Activated CD4-positive, alpha-beta memory T cell treated with anti-CD3 and anti-CD28 coated beads for 36 hours (primary cell): ENCODE measurements at places on chromosomes 4 and X.

- no peaks in the 10 kb centered on the region for H3K36me3 ChIP-seq
- H3K4me3 ChIP-seq = no peak overlapping the region
- no peaks in the 10 kb centered on the region for H3K4me1 ChIP-seq
- no peak for DNase-seq
Measured at GRCh38 chr4:187103351-187103750, 379.7 kb upstream of the FAT1 start.

DNA sequence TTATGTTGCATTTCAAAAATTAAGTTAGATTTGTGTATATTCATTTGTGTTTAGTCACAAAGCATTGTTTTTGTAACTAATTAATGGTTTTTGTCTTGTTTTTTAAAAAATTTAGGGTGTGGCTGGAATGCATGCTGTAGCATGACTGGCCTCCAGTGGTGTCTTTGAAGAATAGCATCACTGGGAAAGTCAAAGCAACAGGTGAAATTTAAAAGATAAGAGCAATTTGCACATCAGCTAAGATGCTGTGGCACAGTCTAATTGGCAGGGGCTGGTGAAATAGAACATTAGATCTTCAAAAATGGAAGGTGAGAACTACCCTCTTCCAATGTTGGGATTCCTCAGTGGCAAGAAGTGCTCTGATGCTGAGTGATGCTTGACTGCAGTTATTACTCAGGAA lies 45.3 kb downstream of the ANK2 start:
- no peak overlapping the region for H3K27ac ChIP-seq
- H3K4me3 ChIP-seq = no peak overlapping the region
- DNase-seq = no peak
- no peaks in the 10 kb centered on the region for H3K4me1 ChIP-seq
- no peaks in the 10 kb centered on the region for H3K36me3 ChIP-seq

- DNase-seq = no peak
- H3K4me3 ChIP-seq = no peak overlapping the region
- H3K36me3 ChIP-seq = no peaks in the 10 kb centered on the region
- H3K27ac ChIP-seq = no peak overlapping the region
- peaks cover 9% of the 10 kb centered on the region for H3K4me1 ChIP-seq
- no peaks in the 10 kb centered on the region for H3K27me3 ChIP-seq
Measured at GRCh38 chrX:150334100-150334499, 29.0 kb upstream of the MAMLD1 start.

GRCh38 chr4:138445098-138445497 lies 202.9 kb upstream of the SLC7A11 start:
- no peak overlapping the region for H3K27ac ChIP-seq
- H3K4me1 ChIP-seq = no peaks in the 10 kb centered on the region
- H3K36me3 ChIP-seq = no peaks in the 10 kb centered on the region
- H3K27me3 ChIP-seq = no peaks in the 10 kb centered on the region
- no peak for DNase-seq
- no peak overlapping the region for H3K4me3 ChIP-seq

GRCh38 chrX:105869701-105870100 lies 47.4 kb downstream of the NRK start:
- H3K36me3 ChIP-seq = no peaks in the 10 kb centered on the region
- no peak overlapping the region for H3K4me3 ChIP-seq
- DNase-seq = no peak

DNA sequence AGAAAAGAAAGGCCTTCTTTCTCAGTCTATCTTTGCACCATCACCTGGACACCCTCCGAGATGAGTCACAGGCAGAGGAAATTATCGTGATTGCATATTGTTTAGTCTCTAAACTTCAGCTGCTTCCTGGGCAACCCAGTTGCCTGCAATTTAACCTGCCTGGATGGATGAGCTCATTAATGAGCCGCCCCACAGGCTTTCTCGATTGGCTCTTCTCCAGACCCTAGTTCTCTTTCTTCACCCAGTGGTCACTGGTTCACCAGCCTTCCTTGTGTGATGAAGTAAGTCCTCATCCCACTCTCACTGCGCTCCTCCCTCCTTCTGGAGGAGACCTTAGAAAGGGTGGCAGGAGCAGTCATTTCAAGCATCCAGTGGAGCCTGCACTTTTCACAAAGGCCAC lies 94.4 kb downstream of the SOWAHB start:
- no peak overlapping the region for H3K4me3 ChIP-seq
- no peak for DNase-seq
- no peak overlapping the region for H3K27ac ChIP-seq
- H3K27me3 ChIP-seq = peaks cover 16% of the 10 kb centered on the region

DNA sequence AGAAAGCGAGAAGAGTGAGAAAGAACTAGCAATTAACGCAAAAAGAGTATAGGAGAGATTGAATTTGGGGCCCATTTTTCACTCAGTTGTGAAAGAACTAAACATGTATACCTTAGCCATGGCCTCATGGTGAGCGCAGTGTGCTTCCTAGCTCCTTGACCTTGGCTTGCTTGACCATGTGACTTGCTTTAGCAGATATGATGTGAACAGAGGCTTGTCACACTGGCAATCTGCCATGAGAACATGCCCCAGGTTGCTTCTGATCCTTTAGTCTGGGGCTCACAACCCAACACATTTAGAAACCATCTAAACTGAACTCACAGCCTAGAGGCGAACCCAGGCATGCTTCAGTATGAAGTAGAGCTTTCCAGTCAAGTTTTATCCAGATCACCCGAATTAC lies 260.1 kb upstream of the FTHL17 start:
- no peak overlapping the region for H3K27ac ChIP-seq
- no peaks in the 10 kb centered on the region for H3K36me3 ChIP-seq
- no peak overlapping the region for H3K4me3 ChIP-seq
- no peaks in the 10 kb centered on the region for H3K4me1 ChIP-seq
- H3K27me3 ChIP-seq = no peaks in the 10 kb centered on the region
- DNase-seq = no peak

- peaks cover 2% of the 10 kb centered on the region for H3K36me3 ChIP-seq
- peak; percentile 69 for DNase-seq
- peaks cover 6% of the 10 kb centered on the region for H3K27me3 ChIP-seq
- peaks cover 37% of the 10 kb centered on the region for H3K4me1 ChIP-seq
Measured at GRCh38 chr4:48033825-48034413, 17.3 kb downstream of the NIPAL1 start.

GRCh38 chr4:21452931-21453330 lies 495.6 kb downstream of the KCNIP4 start:
- no peak for DNase-seq
- H3K27ac ChIP-seq = no peak overlapping the region
- no peaks in the 10 kb centered on the region for H3K27me3 ChIP-seq
- no peaks in the 10 kb centered on the region for H3K4me1 ChIP-seq

DNA sequence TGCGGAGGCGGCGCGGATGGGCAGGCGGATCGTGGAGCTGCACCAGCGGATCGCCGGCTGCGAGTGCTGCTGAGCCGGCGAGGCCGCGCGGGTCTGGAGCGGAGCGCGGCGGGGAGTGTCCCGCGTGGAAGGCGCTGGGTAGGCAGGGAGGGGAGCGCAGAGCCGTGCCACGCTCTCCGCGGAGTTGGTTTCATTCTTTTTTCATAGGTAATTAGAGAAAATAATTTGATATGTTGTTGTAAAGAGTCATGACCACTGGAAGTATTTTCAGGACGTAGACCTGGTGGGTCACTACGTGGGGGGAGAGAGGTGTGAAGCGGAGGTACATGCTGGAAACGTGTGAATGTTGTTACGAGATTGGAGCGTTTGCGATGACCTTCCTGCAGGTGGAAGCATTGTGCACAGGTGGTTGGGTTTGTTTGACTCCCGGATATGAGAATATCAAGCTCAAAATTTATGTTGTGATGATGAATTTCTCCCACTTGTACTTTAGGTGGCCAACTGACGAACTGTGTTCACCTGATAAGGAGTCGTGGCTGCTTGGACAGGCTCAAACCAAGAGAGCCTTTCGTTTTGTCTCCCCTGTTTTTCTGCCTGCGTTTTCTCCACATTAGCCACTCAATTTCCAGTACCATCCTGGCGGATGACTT lies 19.1 kb upstream of the S100P start:
- H3K27me3 ChIP-seq = peaks cover 2% of the 10 kb centered on the region
- DNase-seq = peak; percentile 82
- H3K4me1 ChIP-seq = peaks cover 43% of the 10 kb centered on the region
- peak overlapping the region; percentile 95 for H3K4me3 ChIP-seq

DNA sequence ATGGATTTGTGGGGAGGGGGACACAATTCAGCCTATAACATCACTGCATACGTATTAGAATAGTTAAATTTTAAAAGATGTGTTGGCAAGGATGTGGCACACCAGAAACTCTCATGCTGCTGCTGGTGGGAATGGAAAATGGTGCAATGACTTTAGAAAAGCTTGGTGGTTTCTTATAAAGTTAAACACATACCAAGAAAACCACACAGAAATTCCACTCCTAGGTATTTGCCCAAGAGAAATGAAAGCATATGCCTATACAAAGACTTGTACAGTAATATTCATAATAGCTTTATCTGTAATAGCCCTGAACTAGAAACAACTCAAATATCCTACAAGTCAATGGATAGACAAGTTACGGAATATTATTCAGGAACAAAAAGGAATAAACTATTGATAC lies 71.3 kb upstream of the PDHA1 start:
- H3K36me3 ChIP-seq = no peaks in the 10 kb centered on the region
- no peaks in the 10 kb centered on the region for H3K27me3 ChIP-seq
- no peak for DNase-seq
- H3K4me3 ChIP-seq = no peak overlapping the region
- no peak overlapping the region for H3K27ac ChIP-seq

DNA sequence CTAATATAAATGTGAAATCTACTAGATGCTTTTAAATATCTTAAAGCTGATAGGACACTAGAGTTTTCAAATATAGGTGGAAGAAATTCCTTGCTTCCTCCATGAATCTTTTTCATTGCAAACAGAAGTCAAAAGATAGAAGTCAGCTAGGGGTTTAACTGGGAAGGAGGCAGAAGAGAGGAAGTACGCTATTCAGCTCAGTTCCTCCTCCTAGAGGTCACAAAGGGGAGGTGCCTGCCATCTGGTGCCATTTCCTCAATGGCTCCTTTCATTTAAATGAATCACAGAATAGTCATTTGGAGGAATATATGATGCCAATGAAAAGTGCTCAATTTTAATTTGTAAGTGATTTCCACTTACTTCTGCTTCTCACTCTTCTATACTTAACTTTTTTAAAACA lies 8.5 kb downstream of the COL25A1 start:
- H3K36me3 ChIP-seq = no peaks in the 10 kb centered on the region
- no peaks in the 10 kb centered on the region for H3K4me1 ChIP-seq
- peak; percentile 40 for DNase-seq
- H3K4me3 ChIP-seq = no peak overlapping the region
- H3K27ac ChIP-seq = no peak overlapping the region
- H3K27me3 ChIP-seq = peaks cover 15% of the 10 kb centered on the region

DNA sequence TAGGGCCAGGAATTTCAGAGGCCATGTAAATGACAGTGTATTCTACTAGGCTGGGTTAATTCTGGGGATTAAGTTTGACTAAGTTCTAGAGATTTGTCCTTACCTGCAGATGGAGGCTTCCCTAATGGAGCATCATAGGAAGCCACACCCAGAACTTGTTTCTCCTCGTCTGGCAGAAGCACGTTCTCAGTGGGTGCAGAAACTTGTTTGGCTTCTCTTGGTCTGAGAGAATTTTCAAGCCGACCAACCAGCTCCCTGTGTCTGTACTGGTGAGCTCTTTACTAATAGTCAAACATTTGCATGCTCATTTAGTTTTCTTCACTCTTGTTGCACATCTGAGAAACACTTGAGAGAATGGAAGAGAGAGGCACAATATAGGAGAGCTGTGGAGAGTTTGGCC lies 907 bp upstream of the ATP10D start:
- no peak overlapping the region for H3K27ac ChIP-seq
- no peaks in the 10 kb centered on the region for H3K36me3 ChIP-seq
- peaks cover 20% of the 10 kb centered on the region for H3K4me1 ChIP-seq
- no peak for DNase-seq
- H3K27me3 ChIP-seq = peaks cover 2% of the 10 kb centered on the region

GRCh38 chr4:76029300-76029699 lies 6.0 kb upstream of the CXCL10 start:
- peaks cover 23% of the 10 kb centered on the region for H3K4me1 ChIP-seq
- no peak overlapping the region for H3K4me3 ChIP-seq
- H3K27me3 ChIP-seq = no peaks in the 10 kb centered on the region
- no peak overlapping the region for H3K27ac ChIP-seq
- H3K36me3 ChIP-seq = no peaks in the 10 kb centered on the region
- no peak for DNase-seq

- H3K27me3 ChIP-seq = no peaks in the 10 kb centered on the region
- H3K4me1 ChIP-seq = peaks cover 15% of the 10 kb centered on the region
- no peak overlapping the region for H3K27ac ChIP-seq
- peaks cover 6% of the 10 kb centered on the region for H3K36me3 ChIP-seq
- no peak for DNase-seq
Measured at GRCh38 chr4:37873386-37873785, 17.5 kb upstream of the TBC1D1 start.

DNA sequence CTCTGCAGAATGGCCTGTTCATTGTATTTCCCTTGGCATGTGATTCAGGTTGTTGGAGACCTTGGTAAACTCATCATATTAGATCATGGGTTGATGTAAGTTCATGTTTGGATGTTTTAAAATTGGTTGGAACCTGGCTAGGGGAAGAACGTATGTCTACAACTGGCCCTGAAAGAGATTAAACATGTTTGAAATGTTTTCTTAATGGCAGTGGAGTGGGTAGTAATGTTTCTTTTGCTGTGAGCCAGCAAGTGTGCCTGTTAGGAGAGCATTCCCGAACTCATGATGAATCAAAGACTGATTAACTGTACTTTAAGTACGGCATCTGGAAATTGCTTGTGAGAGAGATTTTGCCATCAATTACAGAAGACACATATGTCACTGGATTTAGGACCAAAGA lies 44.5 kb upstream of the SLC4A4 start:
- H3K4me3 ChIP-seq = no peak overlapping the region
- H3K36me3 ChIP-seq = no peaks in the 10 kb centered on the region
- H3K27ac ChIP-seq = no peak overlapping the region
- H3K27me3 ChIP-seq = peaks cover 6% of the 10 kb centered on the region
- no peaks in the 10 kb centered on the region for H3K4me1 ChIP-seq

GRCh38 chr4:58732973-58733372 lies 1622.8 kb upstream of the IGFBP7 start:
- H3K4me1 ChIP-seq = no peaks in the 10 kb centered on the region
- no peaks in the 10 kb centered on the region for H3K36me3 ChIP-seq
- DNase-seq = no peak
- H3K27ac ChIP-seq = no peak overlapping the region
- H3K4me3 ChIP-seq = no peak overlapping the region

GRCh38 chr4:186169333-186169944 lies 21.9 kb upstream of the CYP4V2 start:
- H3K27ac ChIP-seq = no peak overlapping the region
- no peaks in the 10 kb centered on the region for H3K36me3 ChIP-seq
- no peak overlapping the region for H3K4me3 ChIP-seq

GRCh38 chrX:141341743-141342142 lies 99.4 kb upstream of the SPANXC start:
- no peaks in the 10 kb centered on the region for H3K4me1 ChIP-seq
- H3K27me3 ChIP-seq = no peaks in the 10 kb centered on the region
- no peak for DNase-seq
- no peak overlapping the region for H3K4me3 ChIP-seq
- H3K36me3 ChIP-seq = no peaks in the 10 kb centered on the region

DNA sequence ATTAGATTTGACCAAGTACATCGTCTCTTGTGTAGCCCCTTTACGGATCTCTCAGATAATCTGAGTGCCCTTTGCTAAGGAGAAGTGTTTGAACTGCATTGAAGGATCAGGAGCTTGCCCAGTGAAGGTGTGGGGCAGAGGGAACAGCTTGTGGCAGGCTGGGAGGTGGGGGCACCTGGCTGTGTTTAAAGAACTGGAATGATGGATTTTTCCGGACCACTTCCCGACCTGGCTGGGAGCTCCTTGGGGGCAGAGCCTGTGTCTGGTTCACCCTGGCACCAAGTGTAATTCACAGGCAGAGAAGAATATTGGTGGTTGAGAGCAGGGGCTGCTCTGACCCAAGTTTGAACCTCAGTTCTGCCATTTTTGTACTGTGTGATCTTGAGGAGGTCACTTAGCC lies 18.5 kb downstream of the TBC1D14 start:
- H3K4me3 ChIP-seq = no peak overlapping the region
- peaks cover 47% of the 10 kb centered on the region for H3K36me3 ChIP-seq
- peaks cover 56% of the 10 kb centered on the region for H3K4me1 ChIP-seq
- no peak overlapping the region for H3K27ac ChIP-seq
- DNase-seq = no peak
- no peaks in the 10 kb centered on the region for H3K27me3 ChIP-seq
